ENCODE measurements at places on chromosomes 2 and 18. TPM values are rescaled to one million over a fixed set of nuclear protein-coding genes. Genes with fewer than 3 reads are reported as not detected.

- DNase-seq, result peak; percentile 87
These were observed 7.7 kb upstream of the COL6A3 start for GRCh38 chr2:237421542-237422116.

DNA sequence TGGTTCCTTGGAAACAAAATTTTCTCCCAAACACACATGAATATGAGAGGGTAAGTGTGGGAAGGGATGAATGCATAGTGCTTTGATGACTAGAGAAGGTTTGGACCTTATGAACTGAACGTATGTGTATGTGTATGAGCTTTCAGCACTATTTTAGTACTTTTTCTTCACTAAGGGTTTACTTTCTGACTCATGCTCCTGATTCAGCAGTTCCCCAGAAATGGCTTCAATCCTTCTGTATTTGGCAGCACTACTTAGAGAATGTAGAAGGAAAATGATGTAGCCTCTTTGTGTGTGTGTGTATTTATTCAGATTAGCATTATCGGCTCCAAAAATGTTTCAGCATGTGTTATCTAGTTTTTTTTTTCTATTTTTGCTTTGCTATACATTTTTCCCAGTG, 22.2 kb downstream of the KCNJ3 start:
- no peak for DNase-seq

- peak; percentile 13 for DNase-seq
These were observed 296.3 kb upstream of the KCNJ3 start for GRCh38 chr2:154402213-154402612.

DNA sequence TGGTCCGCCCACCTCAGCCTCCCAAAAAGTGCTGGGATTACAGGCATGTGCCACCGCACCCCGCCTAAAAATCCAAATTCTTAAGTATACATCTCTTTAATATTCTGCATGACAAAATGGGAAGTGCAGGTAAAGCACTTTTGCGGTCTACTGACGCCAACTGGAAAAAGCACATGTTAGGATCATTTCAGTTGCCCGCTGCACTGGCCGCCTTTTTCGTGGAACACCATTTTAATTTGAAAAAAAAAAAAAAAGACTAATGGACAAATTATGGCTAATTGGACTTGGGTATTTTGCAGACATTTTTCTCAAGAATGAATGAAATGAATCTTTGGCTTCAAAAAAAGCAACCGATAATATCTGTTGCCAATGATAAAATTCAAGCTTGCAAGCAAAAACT, 129.3 kb upstream of the GPC1 start:
- DNase-seq, result no peak

DNA sequence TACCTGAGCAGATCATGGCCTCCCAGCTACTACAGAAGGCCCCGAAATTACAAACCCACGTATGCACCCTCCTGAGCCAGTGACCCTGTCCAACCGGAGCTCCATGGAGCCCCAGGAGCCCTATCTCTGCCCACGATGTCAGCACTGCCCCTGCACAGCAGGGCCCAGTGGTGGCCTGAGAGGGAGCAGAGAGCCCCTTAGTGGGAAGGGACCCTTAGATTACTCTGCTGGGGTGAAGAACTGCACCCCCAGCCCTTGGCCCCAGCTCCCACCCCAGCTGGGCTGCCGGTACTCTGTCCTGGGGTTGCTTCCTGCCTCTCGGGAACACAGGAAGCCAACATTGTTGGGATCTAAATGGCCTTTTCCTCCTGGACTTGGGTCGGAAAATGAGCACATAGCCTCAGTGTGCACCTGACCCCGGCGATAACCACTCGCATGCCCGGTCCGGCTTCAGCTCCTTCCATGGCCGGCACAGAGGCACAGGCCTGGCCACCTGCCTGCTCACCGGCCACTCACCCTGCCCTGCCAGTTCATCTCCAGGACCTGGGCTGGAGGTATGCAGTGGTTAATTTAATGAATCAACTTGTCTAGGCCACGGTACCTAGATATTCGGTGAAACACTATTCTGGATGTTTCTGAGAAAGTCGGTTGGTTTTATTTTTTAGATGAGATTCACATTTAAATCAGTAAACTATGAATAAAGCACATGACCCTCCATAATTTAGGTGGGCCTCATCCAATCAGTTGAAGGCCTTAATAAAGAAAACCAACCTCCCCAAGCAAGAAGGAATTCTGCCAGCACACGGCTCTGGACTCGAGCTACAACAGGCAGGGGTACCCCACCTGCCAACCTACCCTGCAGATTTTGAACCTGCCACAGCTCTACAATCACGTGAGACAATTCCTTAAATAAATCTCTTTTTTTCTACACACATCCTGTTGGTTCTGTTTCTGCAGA, 19.2 kb downstream of the TNS1 start:
- DNase-seq, result no peak

The FMNL2 gene
- polyA plus RNA-seq, result 134 TPM

The DPP10 gene
- 17.1 TPM for polyA plus RNA-seq
